ENCODE measurements at places on chromosomes 4 and X.

GRCh38 chrX:292900-293897 is 12.0 kb downstream of the PLCXD1 start:
- DNase-seq = no peak

- DNase-seq = no peak
Observed at GRCh38 chr4:17866810-17867209, 56.0 kb downstream of the NCAPG start.

- no peak for DNase-seq
Observed at GRCh38 chrX:44431194-44431593, 87.7 kb upstream of the EFHC2 start.

DNA sequence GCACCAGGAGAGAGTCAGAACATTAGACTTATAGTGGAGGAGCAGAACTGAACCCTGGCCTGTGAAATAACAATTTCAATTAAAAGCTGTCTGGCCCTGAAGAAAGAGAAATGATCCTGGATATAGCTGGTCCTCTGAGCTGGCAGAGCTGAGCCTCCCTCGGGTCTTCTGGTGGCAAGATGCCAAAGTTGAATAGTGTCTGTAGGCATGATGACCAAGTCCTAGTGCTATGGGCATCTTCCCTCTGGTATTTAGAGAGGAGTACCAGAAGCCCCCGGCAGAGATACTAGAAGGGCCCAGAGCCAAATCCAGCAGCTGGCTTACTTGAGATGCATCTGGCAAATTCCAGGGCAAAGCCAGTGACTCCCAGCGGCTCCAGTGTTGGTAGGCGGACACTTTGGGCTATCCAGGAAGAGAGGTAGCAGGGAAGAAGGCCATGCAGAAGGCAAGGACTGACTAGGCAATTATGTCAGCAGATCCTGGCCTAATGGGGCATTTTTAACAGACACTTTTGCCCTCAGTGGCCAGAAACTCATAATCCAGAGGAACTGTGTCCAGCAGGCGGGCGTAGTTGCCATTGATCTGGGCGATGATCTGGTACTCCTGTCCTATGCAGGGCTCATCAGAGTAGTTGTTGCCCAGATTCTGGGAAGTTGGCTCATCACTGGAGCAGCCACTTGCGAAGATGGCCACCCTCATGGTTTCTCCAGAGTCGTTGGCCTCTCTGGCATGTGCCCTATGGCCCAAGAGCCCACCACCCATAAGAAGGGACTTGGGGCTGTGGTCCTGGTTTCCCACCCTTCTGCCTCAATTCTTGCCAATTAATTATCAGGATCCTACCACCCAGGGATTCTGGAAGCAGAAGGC is 17.9 kb downstream of the VSIG4 start:
- DNase-seq = no peak

DNA sequence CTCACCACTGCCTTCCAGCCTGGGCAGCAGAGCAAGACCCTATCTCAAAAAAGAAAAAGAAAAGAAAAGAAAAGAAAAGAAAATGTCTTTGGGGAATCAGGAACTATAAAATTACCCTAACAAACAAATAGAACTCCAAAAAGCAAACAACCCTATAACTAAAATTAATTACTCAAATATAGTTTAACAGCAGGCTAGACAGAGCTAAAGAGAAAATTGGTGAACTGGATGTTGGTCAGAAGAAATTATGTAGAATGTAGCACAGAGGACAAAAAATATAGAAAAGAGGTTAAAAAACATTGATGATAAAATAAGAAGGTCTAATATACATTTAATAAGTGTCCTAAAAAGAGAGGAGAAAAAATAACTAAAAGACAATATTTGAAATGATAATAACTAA is 27.8 kb upstream of the WWC2 start:
- no peak for DNase-seq

GRCh38 chr4:92634882-92635281 is 331.1 kb downstream of the GRID2 start:
- DNase-seq = no peak

DNA sequence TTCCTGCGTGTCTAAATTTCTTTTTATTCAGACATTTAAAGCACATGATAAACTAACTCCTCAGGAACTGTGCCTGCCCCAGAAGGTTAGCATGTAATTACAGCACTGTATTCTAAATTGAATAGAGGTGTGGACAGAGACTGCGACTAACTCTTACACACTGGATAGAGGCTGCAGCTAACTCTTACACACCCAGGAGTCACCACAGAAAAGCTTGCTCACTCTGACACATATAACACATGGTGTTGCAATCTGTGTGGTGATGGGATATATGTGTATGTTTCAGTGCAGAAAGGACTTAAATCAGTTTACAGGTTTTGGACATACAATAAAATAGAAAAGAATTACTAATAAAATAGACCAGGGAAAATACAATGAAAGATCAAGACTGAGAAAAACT is 41.5 kb downstream of the SMAD1 start:
- DNase-seq = no peak

DNA sequence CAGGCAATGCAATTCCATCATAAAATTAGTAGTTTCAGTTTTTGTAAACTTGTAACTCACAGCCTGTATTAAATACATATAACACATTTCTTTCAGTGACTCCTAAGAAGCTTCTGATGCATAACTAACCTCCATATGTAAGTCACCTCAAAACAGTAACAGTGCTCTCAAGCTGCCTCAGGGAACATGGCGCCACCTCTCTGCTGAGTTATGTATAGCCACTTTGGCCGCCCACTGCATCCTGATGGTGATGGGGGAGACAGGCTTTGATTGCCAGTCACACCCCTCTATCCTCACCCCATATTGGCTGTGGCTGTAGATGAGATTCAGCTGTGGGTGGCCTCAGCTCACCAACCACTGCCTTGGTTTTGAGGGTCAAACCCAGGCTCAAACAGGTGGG is 54.3 kb downstream of the LRBA start:
- DNase-seq = no peak

GRCh38 chr4:1297456-1298325 is 8.0 kb downstream of the MAEA start:
- DNase-seq = no peak

- no peak for DNase-seq
Observed at GRCh38 chrX:145818186-145819113, 821 bp downstream of the SLITRK2 start.

GRCh38 chr4:38785901-38786402 is 3.2 kb upstream of the TLR10 start:
- DNase-seq = no peak
